ENCODE measurements at places on chromosomes 3 and 15.

DNA sequence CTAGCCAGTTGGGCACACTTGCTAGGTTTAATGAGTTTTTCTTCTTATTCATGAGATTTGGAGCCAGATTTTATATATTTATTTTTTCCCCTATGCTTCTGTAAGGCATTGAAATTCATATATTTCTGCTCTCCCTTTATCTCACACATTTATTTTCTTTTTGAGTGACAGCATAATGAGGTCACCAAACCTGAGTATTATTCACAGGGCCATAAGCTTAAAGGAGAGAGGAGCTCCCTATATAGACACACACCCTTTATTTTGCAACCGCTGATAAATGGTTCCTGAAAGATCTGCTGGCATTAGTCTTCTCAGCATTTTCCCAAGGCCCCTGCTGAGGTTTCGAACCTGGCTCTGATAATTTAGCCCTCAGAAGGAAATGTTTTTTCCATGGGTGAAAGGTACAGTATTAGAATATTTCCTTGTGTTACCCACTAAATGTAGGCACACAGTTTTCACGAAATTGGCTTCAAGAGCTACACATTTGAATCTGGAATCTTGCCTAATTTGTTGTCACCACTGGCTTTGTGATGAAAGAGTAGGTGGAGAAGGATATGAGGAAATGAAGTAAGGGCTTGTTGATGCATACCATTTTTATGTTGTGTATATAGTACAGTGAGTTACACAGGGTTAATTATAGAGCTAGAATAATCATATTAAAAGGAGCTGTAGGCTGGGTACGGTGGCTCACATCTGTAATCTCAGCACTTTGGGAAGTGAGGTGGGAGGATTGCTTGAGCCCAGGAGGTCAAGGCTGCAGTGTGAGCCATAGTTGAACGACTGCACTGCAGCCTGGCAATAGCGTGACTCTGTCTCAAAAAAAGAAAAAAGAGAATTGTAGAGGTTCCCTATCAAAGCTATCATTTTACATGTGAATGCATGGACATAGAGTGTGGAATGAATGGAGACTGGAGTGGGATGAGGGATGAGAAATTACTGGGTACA, 6.5 kb downstream of the KLHL18 start:
- no peak for DNase-seq

DNA sequence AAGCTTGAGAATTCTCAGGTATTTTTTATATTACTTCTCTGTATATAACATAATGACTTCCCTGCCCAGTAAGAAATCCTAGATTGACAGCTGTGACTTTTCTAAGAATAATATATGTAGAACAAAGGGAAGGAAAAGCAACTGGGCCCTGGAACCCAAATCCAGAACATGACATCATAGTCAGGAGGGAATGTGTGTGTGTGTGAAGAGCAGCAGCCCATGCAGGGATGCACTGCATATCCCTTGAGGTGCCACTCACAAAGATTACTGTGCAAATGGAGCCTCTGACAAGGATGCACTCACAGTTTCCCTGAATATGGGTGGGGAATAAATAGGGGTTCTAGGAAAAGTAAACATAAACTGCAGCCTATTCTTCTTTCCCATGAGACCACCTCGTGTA, 279.5 kb downstream of the NEK10 start:
- no peak for DNase-seq

- no peak for DNase-seq
Measured at GRCh38 chr15:75720787-75721479, 8.3 kb upstream of the CSPG4 start.

GRCh38 chr3:128351546-128351945, 115.1 kb downstream of the DNAJB8 start:
- DNase-seq: no peak

- no peak for DNase-seq
Measured at GRCh38 chr15:26806574-26806973, 33.7 kb upstream of the GABRB3 start.

DNA sequence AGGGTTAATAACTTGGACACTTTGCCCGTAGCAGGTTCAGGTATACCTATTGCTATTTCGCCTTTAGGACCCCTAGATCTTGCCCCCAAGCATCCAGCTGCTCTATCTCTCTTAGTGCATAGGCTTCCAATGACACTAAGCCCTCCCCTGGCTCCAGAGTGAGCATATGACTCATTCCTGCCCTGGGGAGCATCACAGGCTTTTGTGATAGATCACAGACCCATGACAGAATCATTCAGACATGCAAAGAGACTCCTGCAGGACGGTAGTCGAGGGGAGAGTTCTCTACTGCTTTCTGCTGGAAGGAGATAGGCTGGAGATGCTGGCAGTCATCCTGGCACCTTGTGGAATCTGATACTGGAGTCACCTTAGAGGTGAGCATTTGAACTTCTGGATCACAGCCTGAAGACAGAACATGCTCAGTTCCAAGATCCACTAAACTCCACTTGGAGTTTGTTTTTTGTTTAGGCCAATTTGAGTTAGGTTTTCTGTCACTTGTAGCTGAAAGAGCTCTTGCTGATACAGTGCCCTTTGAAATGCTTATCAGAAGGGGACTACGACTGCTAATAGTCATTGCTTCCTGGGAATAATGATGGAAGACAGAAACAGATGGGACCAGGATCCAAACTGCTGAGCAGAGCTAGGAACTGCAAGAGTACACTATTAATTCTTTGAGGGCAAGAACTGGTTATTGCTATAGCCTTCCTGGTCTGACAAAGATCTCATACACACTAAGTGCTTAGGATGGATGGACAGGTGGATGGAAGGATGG, 11.0 kb downstream of the LYSMD2 start:
- no peak for DNase-seq

- DNase-seq: peak; percentile 20
Measured at GRCh38 chr15:25783607-25784540, 79.3 kb downstream of the ATP10A start.

Measured in activated CD8-positive, alpha-beta memory T cell treated with anti-CD3 and anti-CD28 coated beads for 1 hour (primary cell).